Motor neuron (in vitro differentiated cells): ENCODE measurements at places on chromosomes 5 and 9. TPM values are rescaled to one million over a fixed set of nuclear protein-coding genes. Genes with fewer than 3 reads are reported as not detected.

Gene EGR1
- total RNA-seq: 3.8 and 3.9 TPM in 2 replicates

Gene PCDHGB3
- 2.3 and 5.1 TPM in 2 replicates for total RNA-seq

GRCh38 chr9:116943970-116944369 is 256.9 kb downstream of the TRIM32 start:
- no peak for ATAC-seq

GRCh38 chr9:87569518-87569917 is 71.9 kb downstream of the DAPK1 start:
- no peak for ATAC-seq

DNA sequence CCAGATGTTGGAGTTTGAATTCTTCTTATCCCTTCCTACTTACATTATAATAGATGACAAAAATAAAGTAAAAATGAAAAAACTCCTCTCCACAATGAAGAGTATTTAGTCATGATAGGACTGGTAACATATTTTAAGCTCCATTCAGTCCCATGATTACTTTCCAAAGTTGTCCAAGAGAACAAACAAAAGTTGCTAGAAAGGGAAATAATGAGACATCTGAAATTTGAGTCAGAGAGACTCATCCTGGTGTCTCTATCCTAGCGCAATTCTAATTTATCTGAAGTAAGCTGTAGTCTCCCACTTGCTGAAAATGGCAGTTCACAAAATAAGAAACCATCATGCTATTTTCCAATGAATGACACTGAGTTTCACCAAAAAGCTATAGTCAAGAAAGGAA is 152.2 kb downstream of the BNC2 start:
- no peak for ATAC-seq

DNA sequence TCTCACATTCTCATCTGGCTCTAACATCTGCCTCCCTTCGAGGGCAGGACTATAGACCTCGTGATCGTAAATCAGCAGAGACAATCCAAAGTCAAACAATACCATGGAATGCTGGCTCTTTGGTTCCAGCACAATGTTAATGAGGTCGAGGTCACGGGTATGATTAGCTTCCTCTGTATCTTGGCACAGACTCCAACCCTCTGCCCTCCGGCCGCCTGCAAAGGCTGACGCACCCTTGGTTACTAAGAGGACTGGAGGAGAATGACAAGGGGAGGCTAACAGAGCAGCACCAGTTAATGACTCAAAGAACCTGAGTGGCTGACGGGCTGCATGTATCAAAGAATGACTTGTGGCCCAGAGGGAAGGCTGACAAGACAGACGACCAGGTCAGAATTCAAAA is 10.1 kb downstream of the LHFPL2 start:
- peak; percentile 99 for ATAC-seq

DNA sequence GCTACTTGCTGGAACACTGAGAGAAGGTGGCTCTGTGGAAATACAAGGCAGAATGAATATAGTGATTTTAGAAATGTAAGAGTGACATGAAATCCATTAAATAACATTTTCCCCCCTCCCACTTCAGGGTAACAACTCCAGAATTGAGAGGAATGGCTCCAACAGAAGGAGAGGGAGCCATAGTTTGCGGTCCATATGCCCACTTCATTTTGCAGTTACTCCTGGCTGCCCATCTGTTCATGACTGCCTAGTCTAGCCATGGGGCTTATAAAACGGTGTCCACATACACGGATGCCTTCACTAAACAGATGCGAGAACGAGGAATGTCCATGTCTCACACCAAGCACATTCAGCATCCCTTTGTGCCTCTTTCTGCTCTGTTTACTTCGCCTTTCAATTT is 186.7 kb downstream of the TMEM38B start:
- no peak for ATAC-seq
